ENCODE measurements at places on chromosomes 2 and 18.

DNA sequence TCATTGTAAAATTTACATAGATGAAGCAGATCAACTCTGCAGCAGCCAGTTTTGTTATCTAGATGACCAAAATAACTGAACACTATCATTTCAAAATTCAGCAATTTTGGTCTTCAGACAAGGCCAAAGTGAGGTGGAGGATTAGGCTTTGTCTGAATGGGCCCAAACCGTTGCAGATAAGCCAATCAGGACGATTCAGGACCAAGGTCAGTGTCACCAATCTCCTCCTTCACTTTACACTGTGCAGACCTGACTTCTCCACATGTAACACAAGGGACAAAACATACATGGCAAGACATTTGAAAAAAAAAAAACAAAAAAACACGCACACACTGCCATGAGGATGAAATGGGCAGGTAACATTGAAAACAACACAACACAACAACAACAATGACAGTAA lies 211.2 kb downstream of the NAPG start:
- no peak for DNase-seq

GRCh38 chr2:203750346-203751068 lies 44.1 kb downstream of the CD28 start:
- DNase-seq = no peak

- no peak for DNase-seq
Observed at GRCh38 chr18:53411511-53411910, 813.0 kb downstream of the MBD2 start.

- no peak for DNase-seq
Observed at GRCh38 chr2:18238209-18238608, 322.2 kb downstream of the RDH14 start.

GRCh38 chr2:208033701-208034502 lies 8.6 kb upstream of the PLEKHM3 start:
- peak; percentile 46 for DNase-seq

- peak; percentile 72 for DNase-seq
Observed at GRCh38 chr2:112623913-112624777, 21.6 kb upstream of the SLC20A1 start.

- DNase-seq = no peak
Observed at GRCh38 chr2:128565441-128565840, 246.8 kb upstream of the HS6ST1 start.

- no peak for DNase-seq
Observed at GRCh38 chr2:200310545-200310971, 4.1 kb downstream of the SPATS2L start.

DNA sequence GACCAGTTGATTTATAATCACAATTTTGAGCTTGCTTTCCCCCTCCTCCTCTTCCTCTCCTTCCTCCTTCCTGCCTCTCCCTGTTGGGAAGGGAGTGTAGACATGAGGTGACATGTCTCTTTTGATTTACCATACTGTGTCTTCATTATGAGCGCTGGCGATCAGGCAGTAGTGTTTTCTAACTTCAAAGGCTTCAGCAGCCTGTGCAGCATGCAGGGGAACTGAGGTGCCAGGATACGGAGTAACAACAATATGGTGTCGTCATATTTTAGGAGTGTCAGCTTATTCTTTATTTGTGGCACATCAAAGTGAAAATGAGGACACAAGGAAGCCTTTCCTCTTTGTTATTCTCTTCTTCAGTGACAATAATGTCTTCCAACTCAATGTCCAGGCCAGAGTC lies 864.2 kb downstream of the SLC4A3 start:
- DNase-seq = no peak

DNA sequence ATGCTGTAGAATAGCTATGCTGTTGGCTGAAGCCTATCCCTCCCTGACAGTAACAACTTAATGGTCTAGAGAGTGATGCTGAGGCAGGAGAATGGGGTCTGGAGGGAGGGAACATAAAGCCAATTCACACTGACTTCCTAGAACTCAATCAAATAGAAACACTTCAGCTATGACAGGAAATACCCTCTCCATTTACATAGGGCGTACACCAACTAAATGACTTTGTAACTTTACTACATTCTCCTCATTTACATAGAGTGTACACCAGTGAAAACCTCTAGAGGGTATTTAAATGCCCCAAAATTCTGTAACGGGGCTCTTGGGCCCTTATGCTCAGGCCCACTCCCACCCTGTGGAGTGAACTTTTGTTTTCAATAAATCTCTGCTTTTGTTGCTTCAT lies 41.5 kb downstream of the YPEL5 start:
- DNase-seq = no peak

GRCh38 chr2:160970052-160970965 lies 189.9 kb upstream of the TANK start:
- DNase-seq = peak; percentile 19

DNA sequence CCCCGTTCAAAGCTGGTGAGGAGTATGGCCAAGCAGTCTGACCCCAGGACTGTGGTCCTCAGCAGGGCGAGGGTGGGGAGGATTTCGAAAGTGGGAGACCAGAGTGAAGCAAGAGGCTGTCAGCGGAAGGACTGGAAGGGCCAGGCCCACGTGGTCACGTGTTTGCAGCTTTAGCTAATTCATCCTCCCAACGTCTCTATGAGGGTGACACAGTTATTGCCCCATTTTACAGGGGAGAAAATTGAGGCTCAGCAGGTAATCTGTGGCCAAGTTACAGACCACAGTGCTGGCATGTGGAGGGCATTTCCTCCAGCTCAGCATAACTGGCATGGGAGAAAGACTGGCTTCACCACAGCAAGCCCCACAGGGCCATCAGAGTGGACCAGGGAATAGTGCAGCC lies 45.4 kb upstream of the LTBP1 start:
- DNase-seq = no peak

DNA sequence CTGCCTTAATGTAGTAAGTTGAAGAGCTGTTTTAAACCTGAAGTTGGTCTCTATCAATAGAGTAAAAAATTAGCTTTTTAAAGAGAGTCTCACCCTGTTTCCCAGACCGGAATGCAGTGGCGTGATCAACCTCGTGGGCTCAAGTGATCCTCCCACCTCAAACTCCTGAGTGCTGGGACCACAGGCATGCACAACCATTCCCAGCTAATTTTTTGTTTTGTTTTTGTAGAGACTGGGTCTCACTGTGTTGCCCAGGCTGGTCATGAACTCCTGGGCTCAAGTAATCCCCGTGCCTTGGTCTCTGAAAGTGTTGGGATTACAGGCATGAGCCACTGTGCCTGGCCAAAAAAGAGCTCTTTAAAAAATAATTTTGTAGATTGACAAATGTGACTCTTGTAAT lies 40.3 kb downstream of the CRIM1 start:
- DNase-seq = no peak

DNA sequence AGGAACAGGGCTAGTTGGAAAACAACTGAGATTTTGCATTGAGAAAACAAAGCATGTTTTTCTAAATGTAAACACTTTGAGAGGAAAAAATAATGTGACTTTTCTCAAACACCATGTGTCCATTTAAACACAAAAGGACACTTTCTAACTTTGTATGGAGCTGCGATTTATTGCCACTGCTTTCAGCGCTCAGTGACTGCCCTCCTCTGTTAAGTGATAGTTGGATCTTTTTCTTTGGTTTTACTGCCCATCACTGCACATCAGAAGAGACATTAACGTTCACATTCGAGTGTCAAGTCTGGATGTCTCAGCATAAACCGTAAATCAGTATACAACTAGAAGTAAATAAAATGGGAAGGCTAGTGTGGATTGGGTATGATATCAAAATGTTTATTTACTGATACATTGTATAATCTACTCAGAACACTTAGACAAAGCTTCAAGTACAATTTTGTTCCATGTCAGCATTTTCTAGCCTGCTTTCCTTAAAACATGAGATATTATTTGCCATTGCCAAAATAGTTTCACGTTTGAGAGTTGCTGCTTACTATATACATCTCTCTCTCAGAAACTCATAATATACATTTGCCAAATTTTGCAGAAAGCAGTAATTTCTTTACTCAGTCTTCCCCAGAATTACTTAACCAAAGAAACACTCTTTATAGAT lies 237.6 kb downstream of the IKZF2 start:
- no peak for DNase-seq

DNA sequence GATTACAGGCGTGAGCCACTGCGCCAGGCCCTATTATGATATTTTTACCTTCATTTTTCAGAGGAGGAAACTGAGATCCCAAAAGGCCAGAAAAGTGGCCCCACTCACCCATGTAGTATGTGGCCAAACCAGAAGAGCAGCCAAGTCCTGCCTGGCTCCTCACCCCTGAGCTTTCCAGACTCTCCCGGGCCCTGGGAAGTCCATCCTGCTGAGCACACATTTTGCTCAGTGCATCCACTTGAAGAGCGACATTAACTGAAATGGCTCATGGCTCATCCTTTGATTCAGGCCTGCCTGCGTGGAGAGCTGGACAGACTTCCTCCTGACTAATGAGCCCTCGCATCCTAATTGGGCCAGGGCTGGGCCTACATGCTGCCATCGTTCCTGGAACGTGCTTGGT lies 9.5 kb upstream of the NGEF start:
- DNase-seq = no peak

- DNase-seq = no peak
Observed at GRCh38 chr2:218959761-218960308, 369 bp downstream of the CDK5R2 start.

- DNase-seq = no peak
Observed at GRCh38 chr2:205772983-205773382, 90.7 kb downstream of the NRP2 start.

GRCh38 chr2:118729760-118730159 lies 117.7 kb downstream of the EN1 start:
- no peak for DNase-seq

GRCh38 chr2:225598897-225599296 lies 199.4 kb downstream of the NYAP2 start:
- DNase-seq = no peak

GRCh38 chr2:161128885-161129284 lies 31.3 kb upstream of the TANK start:
- DNase-seq = no peak

GRCh38 chr2:33958591-33958990 lies 359.5 kb upstream of the FAM98A start:
- DNase-seq = no peak

- no peak for DNase-seq
Observed at GRCh38 chr2:227821043-227821942, 7.7 kb downstream of the CCL20 start.

DNA sequence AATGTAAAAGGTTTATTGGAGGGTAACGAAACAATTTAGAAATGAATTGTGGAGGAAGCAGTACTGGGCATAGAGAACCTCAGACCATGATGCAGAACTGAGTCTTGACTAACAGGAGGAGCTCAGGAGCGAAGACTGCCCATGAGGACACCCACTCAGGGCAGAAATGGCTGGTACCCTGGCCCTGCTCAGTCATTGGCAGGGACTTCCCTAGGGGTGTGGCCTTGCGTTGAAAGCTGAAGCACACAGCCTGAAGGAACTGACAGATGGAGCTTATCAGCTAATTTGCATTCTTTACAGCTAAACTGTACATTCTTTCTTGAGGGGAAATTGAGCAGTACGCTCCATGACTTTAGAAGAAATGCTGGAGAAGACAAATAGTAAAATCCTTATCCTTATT lies 57.1 kb downstream of the PDK1 start:
- no peak for DNase-seq

- no peak for DNase-seq
Observed at GRCh38 chr18:74450626-74451025, 6.5 kb downstream of the DIPK1C start.

DNA sequence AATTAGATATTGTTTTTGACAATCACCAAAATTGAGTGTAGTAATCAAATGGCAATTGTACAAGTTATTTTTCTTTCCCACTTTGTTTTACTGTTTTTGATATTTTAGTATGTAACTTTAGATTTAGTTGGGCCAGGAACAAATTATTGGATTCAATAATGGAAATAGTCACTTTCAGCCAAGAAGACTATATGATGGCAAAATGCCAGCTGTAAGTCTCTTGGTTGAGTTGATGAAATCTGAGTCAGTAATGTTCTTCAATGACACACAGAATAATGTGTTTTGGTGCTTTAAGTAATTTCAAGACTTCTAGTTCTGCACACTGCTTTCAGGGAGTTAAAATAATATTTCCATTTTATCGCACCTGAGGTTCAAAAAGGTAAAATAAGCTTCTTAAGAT lies 2022.0 kb upstream of the CELF4 start:
- DNase-seq = no peak

DNA sequence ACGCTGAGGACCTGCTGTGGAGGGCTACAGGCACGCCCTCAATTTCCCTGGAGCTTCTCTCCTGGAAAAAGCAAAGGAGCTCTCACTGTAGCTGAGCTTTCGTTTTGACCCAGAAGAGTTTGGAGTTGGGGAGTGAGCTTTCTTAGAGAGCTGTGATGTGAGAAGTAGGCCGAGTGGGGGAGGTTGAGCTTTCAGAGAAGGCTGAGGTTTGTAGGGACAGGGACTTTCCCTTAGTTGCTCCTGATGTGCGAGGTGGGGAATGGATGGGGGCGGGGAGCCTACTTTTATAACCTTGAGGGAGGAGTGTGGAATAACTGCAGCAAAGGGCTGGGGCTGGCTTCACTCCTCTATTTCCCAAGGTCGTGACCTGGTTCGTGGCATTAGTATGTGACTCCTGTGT lies 47.1 kb downstream of the ZNF532 start:
- no peak for DNase-seq

DNA sequence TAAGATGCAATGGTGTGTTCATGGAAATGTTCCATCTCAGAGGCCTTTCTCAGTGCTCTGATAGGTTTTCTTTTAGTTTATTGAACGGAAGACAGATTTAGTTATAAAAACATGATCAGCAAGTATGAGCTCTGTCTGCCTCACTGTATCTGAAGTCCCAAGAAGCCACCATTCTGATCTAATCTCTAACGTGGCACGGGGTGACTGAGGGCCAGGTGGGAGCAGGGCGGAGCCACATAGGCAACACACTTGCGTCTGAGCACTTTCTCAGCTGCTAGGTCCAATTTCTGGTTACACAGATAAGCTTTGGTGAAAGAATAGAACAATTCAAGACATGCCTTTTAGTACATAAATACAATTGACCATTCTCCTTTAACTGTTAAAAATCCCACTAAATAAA lies 60.4 kb downstream of the SNTG2 start:
- DNase-seq = no peak

GRCh38 chr2:83081826-83082690 lies 1377.0 kb downstream of the SUCLG1 start:
- DNase-seq = no peak

DNA sequence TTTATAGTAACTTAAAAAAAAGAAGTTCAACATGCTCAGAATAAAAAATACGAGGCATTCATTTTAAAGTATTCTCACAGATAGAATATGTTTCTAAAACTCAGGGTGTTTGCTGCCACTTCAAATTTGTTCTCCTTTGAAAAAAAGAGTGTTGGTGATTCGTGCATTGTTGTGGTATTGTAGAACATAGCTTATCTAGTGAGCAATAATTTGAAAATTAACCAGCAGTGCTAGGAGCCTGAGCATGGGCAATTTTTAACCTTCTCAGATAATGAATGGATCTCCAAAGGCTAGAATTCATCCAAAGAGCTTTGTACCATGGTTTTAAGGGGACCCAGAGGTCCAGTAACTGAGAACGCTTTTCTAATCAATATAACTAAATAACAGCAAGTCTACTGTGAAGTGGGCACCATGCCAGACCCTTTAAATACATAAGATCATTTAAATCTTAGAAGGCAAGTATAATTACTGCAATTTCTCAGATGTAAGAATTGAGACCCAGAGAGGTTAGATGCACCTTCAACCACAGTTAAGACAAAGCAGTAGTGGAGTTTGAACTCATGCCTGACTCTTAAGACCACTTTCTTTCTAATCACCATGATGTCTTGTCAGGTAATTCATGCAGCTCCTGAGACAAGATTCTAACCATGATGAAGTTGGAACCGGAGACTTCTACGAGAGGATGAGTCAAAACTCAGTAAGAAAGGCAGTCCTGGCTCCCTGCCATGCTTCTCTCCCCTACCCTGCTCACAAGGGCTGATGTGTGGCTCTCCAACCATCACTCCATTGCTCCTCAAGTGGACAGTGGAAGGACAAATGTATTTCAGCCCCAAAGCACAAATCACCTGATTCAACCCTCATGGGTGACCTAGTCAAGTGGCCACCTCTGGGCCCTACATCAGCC lies 3.4 kb downstream of the CYRIA start:
- no peak for DNase-seq

All from CD4-positive, alpha-beta T cell treated with Interleukin-17A for 1 hour (primary cell).